Hematopoietic multipotent progenitor cell treated with erythropoietin and hydrocortisone succinate and interleukin-3 and kit ligand, for 17 days (in vitro differentiated cells): ENCODE measurements at places on chromosomes 11 and 22.

DNA sequence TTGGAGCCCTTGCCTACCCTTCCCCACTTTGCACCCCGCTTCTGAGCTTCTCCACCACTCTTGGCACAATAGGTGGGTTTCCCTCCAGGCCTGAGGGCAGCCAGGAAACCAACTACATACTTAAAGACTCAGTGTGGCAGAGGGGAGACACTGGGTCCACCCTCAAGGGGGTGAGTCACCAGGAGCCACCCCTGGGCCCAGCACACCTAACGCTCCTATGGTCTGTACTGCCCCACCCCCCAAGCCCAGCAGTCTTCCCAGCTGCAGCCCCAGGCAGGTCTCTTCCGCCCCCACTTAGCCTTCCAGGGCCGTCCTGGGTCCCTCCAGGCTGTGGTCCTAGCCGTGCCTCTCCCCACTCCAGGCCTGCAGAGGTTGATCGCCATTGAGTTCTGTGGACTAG lies 3.2 kb upstream of the TMPRSS13 start:
- no peak for DNase-seq

- DNase-seq: no peak
Observed at GRCh38 chr11:133536198-133536597, 3.9 kb upstream of the OPCML start.

GRCh38 chr11:68916439-68916838 lies 12.7 kb downstream of the IGHMBP2 start:
- no peak for DNase-seq

GRCh38 chr22:36257308-36257707 lies 4.4 kb downstream of the APOL1 start:
- no peak for DNase-seq

GRCh38 chr11:94814272-94814976 lies 46.3 kb downstream of the AMOTL1 start:
- no peak for DNase-seq

GRCh38 chr11:120065176-120065575 lies 72.7 kb downstream of the TRIM29 start:
- DNase-seq: no peak

DNA sequence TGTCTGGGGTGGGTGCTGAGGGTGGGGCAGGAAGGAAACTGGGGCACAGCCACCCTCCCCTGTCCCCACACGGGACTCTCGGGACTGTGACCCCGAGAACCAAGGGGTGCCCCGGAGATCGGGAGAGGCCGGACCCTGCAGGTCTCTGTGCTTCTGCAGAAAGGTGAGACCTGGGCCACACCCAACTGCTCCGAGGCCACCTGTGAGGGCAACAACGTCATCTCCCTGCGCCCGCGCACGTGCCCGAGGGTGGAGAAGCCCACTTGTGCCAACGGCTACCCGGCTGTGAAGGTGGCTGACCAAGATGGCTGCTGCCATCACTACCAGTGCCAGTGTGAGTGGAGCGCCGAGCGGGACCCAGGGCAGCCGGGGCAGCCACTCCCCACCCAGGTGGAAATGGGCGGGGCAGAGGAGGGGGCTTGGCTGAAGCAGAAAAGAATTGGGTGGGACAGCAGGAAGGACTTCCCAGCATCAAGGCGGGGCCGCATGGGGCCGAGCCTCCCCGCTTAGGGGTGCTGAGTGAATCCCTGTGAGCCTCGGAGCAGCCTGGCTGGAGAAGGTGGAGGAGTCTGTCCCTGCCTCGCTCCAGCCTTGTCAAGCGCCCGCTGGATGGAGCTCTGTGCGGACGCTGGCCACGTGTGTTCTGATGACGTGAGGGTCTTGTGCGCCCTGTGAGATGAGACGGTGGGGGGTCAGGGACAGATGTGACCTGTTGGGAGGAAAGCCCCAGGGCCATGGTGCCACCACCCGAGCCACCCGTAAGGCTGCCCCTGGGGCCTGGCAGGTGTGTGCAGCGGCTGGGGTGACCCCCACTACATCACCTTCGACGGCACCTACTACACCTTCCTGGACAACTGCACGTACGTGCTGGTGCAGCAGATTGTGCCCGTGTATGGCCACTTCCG lies 29.3 kb upstream of the MUC5B start:
- DNase-seq: no peak

GRCh38 chr22:17786435-17787161 lies 12.3 kb upstream of the BID start:
- DNase-seq: peak; percentile 63

GRCh38 chr11:112404112-112404511 lies 143.5 kb upstream of the PLET1 start:
- no peak for DNase-seq

DNA sequence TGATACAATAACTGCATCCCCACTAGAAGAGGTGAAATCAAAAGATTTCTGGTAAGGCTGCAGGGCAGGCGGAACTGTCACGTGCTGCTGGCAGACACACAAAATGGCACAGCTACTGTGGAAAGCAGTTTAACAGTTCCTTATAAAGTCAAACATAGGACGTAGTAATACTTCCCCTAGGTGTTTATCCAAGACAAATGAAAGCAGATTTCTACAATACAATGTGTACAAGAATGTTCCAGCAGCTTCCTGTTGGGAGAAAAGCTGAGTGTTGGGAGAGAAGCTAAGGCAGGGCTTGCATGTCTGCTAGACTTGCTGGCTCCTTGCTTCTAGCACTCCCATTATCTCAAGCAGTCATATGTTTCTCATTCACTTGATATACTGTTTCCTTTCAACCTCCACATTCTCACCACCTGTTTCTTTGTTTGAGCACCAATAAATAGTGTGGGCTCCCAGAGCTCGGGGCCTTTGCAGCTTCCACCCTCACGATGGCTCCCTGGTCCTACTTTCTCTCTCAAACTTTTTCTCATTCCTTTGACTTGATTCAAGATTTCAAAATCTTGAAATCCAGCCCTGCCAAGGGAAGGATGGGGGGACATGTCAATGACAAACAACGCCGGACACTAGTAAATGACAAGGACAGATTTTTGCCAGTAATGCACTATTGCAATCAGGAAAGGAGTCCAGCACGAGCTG lies 21.2 kb upstream of the IL17RA start:
- no peak for DNase-seq

GRCh38 chr11:113417428-113417827 lies 29.8 kb downstream of the ANKK1 start:
- no peak for DNase-seq

- no peak for DNase-seq
Observed at GRCh38 chr11:120134931-120135228, 3.0 kb downstream of the TRIM29 start.

GRCh38 chr11:22752908-22753310 lies 76.7 kb downstream of the SVIP start:
- no peak for DNase-seq

DNA sequence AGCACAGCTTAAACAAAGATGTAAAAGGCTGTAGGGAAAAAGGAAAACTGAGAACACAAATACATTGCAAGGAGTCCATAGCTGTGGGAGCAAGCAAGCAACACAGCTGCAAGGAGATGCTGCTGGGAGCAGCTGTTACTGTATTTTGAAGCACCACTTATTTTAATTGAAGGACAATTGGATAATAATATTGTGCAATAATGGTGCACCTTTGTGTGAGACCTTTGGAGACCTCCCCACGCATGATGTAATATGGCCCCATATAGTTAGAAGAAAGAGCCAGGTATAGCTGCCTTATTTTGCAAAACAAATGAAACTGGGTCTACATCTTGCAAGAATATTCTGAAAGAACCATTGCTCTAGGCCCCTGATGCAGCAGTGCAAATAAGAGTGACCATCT lies 191.1 kb upstream of the KIRREL3 start:
- DNase-seq: no peak

- no peak for DNase-seq
Observed at GRCh38 chr11:60786811-60787567, 1.9 kb downstream of the MS4A10 start.

GRCh38 chr11:130437848-130438247 lies 9.4 kb upstream of the ADAMTS8 start:
- DNase-seq: no peak

- DNase-seq: no peak
Observed at GRCh38 chr11:64643256-64643881, 52.3 kb downstream of the SLC22A12 start.

- DNase-seq: no peak
Observed at GRCh38 chr11:60370252-60370810, 8.0 kb upstream of the MS4A7 start.

DNA sequence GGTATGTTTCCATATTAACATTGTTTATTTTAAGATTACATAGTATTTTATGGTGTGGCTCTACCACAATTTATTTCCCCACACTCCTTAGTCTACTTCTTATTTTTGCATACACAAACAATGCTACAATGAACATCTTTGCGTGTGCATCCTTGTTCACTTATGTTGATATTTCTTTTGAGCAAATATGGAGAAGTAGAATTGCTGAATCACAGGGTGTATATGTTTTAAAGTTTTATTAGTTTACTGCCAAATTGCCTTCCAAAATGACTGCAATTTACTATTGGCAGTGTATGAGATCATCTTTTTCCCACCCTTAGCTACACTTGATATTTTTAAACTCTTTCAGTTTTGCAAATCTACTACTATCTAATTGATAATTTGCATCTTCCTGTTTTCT lies 38.7 kb upstream of the FAR1 start:
- no peak for DNase-seq

DNA sequence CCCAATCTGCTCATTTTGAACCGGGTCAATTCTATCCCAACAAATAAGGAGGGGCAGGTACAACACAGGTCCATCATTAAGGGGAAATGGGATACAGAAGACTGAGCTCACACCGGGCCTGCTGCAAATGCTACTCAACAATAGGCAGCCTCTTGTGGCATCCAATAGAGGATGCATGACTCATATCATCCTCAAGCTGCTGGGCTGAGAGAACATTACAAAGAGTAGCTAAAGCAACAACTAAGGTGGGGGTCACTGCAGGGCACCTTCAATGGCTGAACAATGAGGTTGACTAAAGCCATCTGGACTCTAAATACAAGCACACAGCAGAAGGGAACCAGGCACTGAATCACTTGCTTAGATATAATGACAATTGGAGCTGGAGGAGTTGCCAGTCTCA lies 130.1 kb upstream of the SYN3 start:
- DNase-seq: no peak

- DNase-seq: peak; percentile 46
Observed at GRCh38 chr11:95100191-95100648, 10.6 kb downstream of the ENDOD1 start.

DNA sequence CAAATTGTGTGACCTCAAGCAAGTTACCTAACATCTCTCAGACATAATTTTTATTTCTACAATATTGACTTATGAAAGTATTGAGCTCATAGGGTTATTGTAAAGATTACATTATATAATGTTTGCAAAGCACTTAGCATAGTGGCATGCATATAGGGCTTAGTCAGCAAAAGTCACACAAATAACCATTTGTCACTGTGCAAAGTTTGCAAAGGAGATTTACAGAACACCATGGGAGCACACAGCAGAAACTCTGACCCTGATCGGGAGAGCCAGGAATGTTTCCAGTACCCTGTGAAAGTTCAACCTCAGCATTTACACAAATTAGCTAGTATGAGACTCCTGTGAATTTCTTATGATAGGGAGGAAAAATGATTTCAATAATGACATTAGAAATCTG lies 804.6 kb upstream of the RAG2 start:
- DNase-seq: no peak

DNA sequence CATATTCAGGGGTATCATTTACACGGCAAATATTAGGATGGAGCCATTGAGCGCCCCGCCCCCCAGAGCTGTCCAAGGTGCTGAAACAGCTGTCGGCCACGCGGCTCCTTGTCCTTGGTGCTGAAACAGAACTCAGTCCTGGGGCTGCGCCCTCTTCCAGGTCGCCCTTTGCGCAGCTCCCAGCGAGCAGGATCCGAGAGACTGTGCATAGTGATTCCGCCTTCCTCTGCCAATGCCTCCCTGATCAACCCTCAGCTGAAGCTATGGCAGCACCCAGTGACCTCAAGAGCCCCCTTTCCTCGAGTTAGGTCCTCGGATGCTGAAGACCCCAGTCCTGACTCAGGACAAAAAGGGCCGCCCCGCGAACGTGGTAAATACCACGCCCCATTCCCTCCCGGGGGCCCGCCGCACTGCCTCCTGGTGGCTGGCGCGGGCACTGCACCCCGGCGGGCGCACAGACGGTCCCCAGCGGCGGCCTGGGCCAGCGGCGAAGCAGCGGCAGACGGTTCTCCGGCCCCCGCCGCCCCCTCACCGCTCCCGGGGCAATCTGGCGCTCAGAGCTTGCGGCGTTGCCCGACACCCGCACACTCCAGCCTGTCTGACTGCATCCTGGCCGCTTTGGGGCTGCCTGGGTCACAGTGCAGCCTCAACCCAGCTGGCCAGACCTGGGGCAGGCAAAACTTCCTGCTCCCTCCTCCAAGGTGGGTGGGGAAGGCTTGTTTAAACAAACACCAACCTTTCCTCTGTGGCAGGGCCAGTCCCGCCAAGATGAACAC lies 13.4 kb downstream of the SYT7 start:
- DNase-seq: peak; percentile 38

GRCh38 chr11:31442086-31442485 lies 67.3 kb downstream of the IMMP1L start:
- no peak for DNase-seq

- peak; percentile 88 for DNase-seq
Observed at GRCh38 chr11:61294717-61295595, at the start of gene VWCE. VWCE (minus strand) TSS chr11:61295316; CDS start chr11:61295037, 279 bp downstream.

DNA sequence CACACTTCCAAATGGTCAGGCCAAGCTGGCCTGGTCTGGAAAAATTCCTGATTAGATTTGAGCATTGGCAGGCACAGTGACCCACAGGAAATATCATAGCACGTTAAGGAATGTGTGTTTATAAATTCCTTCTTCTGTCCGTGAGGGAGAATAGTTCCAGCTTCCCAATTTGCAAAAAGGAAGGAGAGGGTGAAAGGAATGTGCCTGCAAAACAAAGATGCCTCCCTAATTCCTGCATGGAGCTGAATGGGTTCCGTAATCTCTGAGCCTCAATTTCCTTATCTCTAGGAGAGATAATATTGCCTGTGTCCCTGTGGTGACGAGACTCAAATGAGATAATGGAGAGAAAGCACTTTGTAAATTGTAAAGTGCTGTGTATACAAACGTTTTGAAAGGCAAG lies 105.1 kb downstream of the FEZ1 start:
- no peak for DNase-seq

- no peak for DNase-seq
Observed at GRCh38 chr22:47201996-47202818, 439.8 kb downstream of the TBC1D22A start.

GRCh38 chr11:64349025-64349387 lies 9.0 kb downstream of the CCDC88B start:
- no peak for DNase-seq

DNA sequence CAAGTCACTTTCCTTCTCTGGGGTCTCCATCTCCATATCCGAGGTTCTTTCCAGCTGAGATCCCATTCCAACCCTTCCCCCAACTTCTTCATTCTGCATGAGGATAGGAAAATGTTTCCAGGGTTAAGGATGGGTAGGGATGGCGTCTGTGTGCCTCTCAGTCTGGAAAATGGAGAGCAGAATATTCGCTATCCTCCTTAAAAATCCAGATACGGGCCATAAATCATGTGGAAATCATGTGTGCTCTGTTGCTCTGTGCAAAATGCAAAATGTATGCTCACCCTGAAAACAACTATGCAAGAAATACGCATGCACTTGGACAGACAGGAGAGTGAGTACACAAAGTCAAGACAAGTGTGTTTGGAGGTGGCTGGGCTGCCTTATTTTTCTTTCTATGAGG lies 3.2 kb downstream of the CREB3L1 start:
- DNase-seq: no peak
